ENCODE measurements at places on chromosomes 3 and 15.

- DNase-seq = no peak
These were observed 72.0 kb upstream of the MAP4 start for GRCh38 chr3:48088056-48088748.

DNA sequence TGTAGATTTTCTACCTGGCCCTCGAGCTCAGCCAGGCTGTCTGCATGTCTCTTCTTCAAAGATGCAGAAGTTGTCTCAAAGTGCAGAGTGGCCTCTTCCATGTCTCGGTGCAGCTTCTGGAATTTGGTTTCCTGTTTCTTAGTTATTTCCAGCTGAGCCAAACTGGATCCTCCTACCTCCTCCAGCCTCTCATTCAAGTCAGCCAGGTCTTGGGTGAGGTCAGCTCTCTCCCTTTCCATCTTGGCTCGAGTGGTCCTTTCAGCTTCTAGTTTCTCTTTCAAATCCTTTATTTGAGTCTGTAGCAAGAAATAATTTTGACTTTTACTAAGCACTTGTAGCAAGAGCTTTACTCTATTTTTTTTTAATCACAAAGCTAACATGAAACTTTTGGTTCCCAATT lies 81.8 kb downstream of the MYH15 start:
- DNase-seq = no peak

- no peak for DNase-seq
These were observed 97.3 kb downstream of the ISL2 start for GRCh38 chr15:76433798-76434400.

GRCh38 chr15:23095796-23096195 lies 40.8 kb downstream of the GOLGA6L1 start:
- DNase-seq = no peak

DNA sequence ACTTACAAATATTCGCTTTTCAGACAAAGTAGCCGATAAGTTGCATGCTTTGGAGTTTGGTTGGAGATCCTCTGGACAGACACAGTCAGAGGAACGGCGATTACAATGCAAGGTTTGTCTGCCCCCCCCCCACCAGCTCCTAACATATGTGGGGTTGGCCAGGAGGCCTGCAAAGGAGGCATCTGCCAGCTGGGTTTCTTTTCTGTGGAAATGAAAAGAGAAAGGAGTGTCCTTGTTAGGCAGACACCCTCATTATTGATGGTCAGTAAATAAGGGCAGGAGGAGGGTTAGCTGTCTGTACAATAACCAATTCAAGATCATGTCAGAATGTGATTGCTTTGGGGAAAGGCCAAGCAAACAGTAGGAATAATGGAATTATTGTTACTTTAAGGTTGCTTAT lies 49.1 kb downstream of the TLNRD1 start:
- DNase-seq = no peak

GRCh38 chr3:17626395-17626794 lies 116.0 kb downstream of the TBC1D5 start:
- DNase-seq = no peak

DNA sequence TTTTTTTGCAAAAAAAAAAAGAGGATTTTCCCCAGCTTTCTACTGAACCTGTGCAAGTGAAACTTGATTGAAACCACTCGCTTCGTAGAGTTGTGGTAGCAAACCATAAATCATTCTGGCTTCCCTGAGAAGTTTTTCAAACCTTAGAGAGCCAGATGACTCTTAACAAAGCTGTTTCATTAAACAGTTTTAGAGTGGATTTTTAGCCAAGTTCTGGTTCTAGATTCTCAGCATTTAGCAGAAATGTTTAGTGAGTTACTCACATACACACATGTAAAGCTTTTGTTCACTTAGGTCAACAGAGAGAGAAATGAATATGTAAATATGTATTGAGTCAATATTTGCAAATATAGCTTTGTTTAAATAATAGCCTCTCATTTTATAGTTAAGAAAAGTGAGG lies 18.1 kb upstream of the CCR9 start:
- DNase-seq = no peak

DNA sequence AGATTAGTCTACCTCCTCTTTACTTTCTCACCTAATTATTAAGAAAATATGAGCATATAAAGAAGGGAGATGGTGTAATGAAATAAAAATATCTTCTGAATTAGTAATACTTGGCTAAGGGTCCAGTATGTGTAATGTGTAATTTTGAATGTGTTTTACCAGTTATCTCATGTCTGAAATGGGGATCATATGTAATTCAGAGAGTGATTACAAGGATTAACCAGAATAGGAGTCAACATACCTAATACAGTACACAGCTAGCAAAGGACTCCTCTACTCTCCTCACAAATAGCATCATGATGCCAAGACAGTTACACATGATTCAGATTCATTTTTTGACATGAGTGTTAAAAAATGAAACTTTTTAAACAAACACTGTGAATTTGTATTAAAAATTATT lies 570.4 kb downstream of the SI start:
- no peak for DNase-seq

- no peak for DNase-seq
These were observed 330.8 kb upstream of the PDZRN3 start for GRCh38 chr3:73955494-73956070.

DNA sequence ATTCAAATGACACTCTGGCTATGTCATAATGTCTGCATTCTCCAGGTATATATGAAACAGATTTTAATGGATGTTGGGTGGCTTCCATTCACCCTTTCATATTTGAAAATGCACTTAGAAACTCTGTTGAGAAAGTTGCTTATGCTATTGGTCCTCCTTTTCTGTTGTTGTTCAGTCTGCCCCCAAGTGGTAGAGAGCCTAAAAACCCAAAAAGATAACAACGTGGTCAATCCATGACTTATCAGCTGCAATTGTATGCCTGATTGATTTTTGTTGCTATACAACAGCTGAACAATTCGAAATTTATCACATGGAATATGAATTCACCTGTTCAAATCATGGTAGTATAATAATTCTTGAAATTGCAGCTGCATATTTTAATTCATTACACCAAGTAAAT lies 279.8 kb downstream of the ROBO2 start:
- DNase-seq = no peak

DNA sequence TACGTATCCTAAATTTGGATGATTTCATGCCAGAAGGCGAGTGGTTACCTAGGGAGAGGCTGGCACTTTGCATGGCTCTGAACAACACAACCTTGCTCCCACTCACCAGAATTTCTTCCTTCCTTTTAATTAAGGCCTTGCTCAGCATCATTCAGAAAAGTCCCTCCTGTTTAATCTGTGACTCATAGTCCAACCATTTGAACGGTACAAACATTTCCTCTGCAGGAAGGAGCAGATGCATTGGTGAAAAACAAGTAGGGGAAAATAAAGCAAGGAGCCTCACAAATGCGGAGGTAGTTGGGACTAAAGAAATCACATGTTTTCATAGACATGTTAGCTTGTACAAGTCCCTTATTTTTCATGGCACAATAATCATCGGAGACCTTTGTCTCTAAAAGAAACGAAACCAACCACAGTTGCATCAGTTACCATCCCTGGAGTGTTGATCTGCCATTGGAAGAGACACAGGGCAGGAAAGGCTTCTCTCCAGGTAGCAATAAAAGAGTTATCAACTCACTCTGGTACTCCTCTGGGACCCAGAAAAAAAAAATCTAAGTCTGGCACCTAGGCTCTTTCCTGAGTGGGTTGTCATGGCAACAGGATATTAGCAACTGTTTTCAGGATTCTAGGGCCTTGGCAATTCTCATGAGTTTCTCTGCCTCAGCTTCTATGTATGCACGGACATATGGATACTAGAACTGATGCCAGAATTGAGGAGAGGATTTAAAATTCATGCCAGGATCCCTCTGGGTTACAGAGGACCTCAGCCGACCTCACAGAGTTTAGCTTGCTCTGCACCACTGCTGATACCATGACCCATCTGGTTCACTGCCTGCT lies 255.4 kb upstream of the ARPP21 start:
- DNase-seq = no peak

DNA sequence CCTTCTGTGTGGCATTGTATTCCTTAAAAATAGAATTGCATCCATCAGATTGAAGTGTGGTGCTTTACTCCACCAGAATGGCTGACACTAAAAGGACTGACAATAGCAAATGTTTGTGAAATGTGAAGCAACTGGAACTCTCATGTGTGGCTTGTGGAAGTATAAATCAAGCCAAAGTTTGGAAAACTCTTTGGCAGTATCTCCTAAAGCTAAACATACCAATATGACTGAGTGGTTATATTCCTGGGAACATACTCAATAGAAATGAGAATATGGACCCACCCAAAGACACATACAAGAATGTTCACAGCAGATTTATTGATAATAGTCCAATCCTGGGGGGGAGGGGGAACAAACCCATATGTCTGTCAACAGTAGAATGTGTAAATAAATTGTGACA lies 87.1 kb downstream of the RARB start:
- DNase-seq = no peak
